ENCODE measurements at places on chromosomes 4 and X. TPM values are rescaled to one million over a fixed set of nuclear protein-coding genes. Genes with fewer than 3 reads are reported as not detected.

GRCh38 chr4:109276482-109277095, 25.9 kb downstream of the COL25A1 start:
- no peaks in the 10 kb centered on the region for H3K27me3 ChIP-seq
- DNase-seq = no peak
- H3K27ac ChIP-seq = no peak overlapping the region
- no peak overlapping the region for H3K4me3 ChIP-seq

- no peak overlapping the region for H3K4me3 ChIP-seq
- H3K4me1 ChIP-seq = no peaks in the 10 kb centered on the region
- no peak for DNase-seq
- H3K27me3 ChIP-seq = no peaks in the 10 kb centered on the region
- no peaks in the 10 kb centered on the region for H3K36me3 ChIP-seq
Observed at GRCh38 chr4:162847945-162848549, 318.6 kb downstream of the NAF1 start.

GRCh38 chr4:107497054-107497453, 223.0 kb downstream of the PAPSS1 start:
- no peaks in the 10 kb centered on the region for H3K36me3 ChIP-seq
- H3K4me3 ChIP-seq = no peak overlapping the region
- DNase-seq = no peak
- no peaks in the 10 kb centered on the region for H3K4me1 ChIP-seq

Gene TRIM60
- not detected for total RNA-seq

DNA sequence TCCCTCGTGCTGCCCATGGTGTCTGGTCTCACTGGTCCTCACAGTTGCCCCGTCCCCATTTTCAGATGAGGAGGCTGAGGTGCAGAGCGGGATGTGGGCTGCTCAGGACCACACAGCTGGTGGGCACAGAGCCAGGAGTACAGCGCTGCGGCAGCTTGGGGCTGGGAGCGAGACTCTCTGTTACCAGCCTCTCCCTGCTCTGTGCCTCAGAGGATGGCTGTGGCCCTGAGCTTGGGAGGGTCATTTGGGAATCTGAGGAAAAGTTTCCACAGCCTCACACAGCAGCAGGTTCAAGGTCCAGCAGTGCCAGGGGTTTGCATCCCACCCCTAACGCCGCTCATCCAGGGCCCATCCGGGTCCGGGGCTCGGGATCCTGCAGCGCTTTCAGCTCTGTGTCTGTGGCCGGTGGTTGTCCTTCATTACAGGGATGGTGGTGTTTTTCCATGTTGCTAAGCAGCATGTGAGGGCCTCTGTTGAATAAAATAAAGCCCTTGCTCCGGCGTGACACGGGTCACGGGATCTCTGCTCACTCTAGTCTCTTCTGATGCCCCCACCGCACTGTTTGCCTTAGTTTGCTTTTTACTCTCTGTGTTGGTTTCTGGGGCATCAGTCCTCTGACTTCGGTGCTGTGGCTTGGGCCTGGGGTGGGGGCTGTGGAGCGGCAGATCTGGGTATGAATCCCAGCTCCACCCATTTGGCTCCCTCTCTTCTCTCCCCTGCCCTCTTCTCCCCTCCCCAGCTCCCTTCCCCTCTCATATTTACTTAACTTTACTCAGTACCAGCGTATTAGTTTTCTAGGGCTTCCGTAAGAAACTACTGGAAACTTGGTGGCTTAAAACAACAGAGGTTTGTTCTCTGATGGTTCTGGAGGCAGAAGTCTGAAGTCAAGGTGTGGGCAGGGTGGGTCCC, 6.5 kb downstream of the WFS1 start:
- no peak overlapping the region for H3K4me3 ChIP-seq
- H3K27ac ChIP-seq = peak overlapping the region; percentile 33
- H3K36me3 ChIP-seq = no peaks in the 10 kb centered on the region
- no peaks in the 10 kb centered on the region for H3K27me3 ChIP-seq
- DNase-seq = peak; percentile 70

DNA sequence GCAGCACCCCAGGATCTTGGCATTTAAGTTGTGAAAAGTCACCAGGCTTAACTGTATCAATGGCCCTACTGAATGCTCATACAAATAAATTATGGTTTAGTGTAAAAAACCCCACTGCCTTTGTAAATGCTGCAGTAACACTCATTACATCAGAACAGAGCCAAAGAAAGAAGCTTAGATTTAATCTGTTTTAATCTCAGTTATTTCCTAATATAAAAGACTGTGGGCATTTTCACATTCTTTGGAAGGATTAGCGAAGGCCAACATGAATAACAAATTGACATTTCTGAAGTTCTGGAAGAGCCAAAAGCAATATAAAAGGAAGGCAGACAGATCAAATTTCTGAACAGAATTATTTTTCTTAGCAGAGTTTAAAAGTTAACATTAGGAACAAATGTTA, 140.0 kb upstream of the HCCS start:
- no peak overlapping the region for H3K4me3 ChIP-seq
- no peak for DNase-seq
- H3K4me1 ChIP-seq = no peaks in the 10 kb centered on the region

DNA sequence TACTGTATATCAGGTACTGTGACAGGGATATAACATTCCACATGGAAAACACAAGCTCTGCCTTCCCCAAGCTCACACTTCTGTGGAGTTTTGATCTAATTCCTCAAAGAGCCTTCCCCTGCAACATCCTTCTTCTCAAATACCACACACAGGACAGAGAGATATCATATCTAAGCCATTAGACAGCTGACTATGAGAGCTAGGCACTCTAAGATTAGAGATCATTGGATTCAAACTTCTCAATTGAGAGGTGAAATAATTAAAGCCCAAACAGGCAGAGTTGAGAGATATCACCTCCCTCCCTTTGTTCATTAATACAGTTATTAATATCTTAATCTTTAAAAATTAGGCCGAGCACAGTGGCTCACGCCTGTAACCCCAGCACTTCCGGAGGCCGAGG, 25.0 kb downstream of the TEC start:
- H3K4me3 ChIP-seq = no peak overlapping the region
- no peaks in the 10 kb centered on the region for H3K4me1 ChIP-seq
- no peak overlapping the region for H3K27ac ChIP-seq
- no peak for DNase-seq

- peak; percentile 37 for DNase-seq
- H3K27ac ChIP-seq = no peak overlapping the region
- no peak overlapping the region for H3K4me3 ChIP-seq
- no peaks in the 10 kb centered on the region for H3K4me1 ChIP-seq
Observed at GRCh38 chr4:6426571-6427438, 45.6 kb downstream of the PPP2R2C start.
